AG04450 (cell line): ENCODE measurements at places on chromosomes 12 and 14.

DNA sequence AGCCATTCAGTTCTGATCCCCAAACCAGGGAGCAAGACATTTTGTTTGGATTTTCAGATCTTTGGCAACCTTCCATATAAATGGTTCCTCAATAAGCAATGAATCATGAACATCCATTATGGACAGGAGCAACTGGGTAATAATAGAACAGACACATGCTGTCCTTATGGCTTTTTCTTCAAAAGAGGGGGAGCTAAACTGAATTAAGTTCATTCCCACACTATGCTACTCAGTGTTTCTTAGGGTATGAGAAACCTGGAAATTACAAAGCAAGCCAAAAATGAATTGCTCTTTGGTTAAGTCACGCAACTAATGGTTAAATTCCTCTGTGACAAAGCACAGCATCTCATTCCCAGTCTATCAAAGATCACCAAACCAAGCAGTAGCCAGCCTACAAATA is 51.0 kb downstream of the PTGER2 start:
- no peak for DNase-seq

DNA sequence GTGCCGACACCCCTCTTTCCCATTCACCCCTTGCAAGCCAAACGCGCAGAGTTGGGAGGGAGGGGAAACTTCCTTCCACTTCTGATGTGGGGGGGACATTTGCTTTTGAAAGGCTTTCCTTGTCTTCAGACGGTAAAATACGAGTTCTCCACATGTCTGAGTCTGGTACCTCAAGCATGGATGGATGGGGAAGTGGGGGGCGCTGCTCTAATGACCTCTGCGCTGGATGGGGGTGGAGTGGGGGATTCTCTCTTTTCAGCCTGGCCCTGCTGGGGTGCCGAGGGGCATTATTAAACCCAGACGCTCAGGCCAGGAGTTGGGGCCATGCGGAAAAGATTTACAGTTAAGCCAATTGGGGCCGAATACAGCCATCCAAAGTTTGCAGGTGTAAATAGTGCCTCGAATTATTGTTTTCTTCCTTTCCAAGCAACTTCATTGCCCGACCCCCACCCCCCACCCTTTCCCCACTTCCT is 9.1 kb upstream of the TBX3 start:
- DNase-seq, result no peak

- DNase-seq, result no peak
These were observed 137.1 kb downstream of the PTPRR start for GRCh38 chr12:70783455-70783854.

GRCh38 chr12:50927356-50927755 is 25.0 kb upstream of the HIGD1C start:
- no peak for DNase-seq

- DNase-seq, result peak; percentile 53
These were observed 319.4 kb downstream of the KCNC2 start for GRCh38 chr12:74890237-74890599.

DNA sequence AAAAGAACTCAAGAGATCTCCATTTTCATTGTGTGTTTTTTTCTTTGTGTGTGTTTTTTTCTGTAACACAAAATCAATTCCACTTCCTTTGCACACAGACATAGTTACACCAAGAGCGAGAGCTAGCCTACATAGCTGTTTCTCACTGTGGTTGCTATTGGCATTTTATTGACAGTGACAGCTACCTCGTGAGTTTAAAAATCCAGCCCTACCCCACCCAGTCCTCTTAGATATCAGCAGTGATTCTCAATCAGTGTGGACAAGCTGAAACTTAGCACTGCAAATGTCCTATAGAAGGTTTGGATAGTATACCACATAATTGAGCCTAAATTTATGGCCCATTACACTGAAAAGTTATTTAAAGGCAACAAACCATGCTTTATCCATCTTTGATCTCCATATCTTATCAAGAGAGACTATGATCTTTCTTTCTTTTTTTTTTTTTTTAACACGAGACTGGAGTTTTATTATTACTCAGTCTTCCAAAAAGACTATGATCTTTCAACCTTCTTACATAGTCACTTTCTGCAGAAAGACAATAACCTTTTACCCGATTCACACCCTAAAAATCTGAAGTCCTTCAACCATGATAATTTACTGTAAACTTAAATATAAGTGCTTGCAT is 46.8 kb downstream of the ATP2B1 start:
- DNase-seq, result no peak

DNA sequence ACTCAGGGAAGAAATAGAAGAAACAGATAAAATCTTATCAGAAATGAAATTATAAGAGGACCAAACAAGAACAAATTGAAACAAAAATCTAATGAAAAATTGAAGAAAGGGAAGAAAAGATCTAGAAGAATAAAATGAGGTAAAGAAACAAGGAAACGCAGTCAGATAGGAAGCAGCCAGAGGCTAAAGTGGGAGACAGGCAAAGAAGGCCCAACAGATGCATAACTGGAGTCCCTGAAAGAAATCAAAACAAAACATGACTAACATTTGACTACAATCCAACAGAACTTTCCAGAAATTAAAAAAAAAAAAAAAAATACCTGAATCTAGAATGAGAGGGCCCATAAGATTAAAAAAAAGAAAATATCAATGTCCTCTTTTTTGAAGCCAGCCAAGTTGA is 65.6 kb downstream of the AMN start:
- DNase-seq, result no peak

DNA sequence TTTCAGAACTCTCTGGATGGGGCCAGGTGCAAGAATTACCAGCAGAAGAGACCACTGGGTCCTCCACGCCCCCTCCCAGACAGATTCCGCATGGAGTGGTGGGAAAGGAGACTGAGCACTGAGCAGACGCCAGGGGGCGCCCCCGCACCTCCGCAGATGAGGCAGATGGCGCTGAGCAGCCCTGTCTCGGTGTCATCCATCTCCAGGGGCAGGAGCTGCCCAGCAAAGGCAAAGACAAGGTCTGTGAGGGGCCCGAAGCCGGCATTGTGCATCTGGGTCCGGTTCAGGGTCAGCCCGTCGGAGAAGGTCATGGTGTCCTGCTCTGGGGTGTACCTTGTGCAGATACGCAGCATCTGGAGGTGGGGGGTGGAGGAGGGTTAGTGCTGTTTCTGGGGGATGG is 6.3 kb upstream of the ITGB7 start:
- DNase-seq, result no peak

DNA sequence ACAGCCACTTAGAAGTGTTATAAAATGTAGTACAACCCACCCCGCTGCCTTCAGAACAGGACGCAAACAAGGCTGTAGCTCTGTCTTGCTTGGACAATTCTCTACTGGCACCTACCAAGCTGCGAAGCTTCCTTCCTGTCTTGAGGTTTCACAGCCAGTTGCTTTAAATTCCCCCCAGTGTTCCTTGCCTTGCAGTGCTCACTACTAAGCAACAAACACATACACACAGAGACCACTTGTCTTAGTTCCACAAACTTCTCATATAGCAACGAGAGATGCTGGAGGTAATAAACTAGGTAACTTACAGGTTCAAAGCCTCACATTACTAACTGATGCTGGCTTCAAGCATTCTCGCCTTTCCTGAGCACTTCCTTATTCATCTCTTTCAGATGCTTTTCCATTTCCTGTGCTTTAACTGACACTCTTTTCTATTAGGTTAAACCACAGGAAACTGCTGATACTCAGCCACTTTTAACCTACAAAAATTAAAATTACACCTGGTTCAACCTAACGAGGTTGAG is 91.5 kb upstream of the PTGDR start:
- DNase-seq, result no peak

DNA sequence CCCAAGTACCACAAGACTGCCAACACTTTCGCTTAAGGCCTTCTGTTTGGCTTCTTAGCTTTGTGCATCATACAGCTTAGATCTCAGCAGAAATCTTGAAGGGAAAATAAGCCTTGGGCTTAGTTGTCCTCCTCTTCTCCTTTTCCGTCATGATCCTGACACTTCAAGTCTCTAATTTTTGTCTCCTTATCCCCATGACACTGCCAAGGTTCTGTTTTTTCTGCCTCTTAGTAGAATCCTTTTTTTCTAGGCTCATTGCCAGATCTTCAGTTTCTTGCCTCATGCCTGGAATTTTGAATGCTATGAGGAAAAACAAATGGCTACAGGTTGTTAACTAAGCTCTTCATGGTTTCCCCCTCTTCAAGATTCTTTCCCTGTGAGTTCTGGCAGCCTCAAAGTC is 450.4 kb downstream of the LRFN5 start:
- no peak for DNase-seq

GRCh38 chr12:5258498-5258897 is 173.4 kb upstream of the NTF3 start:
- peak; percentile 37 for DNase-seq

DNA sequence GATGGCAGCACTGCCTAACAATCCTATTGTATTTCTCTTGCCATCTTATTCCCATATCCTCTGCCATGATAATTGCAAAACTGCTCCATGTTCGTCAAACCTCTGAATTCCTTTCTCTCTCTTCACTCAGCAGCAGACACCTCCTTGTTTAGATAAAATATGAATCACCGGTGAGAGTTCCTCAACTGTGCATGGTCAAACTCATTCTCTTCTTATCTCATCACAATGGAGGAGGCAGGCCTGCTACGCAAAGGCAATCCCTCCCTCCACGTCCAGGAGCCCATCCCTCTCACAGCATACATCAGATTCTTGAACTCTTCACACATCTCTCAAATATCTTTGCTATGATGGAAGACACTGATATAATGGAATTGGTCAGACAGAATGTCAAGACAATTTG is 90.1 kb upstream of the DAAM1 start:
- peak; percentile 87 for DNase-seq

DNA sequence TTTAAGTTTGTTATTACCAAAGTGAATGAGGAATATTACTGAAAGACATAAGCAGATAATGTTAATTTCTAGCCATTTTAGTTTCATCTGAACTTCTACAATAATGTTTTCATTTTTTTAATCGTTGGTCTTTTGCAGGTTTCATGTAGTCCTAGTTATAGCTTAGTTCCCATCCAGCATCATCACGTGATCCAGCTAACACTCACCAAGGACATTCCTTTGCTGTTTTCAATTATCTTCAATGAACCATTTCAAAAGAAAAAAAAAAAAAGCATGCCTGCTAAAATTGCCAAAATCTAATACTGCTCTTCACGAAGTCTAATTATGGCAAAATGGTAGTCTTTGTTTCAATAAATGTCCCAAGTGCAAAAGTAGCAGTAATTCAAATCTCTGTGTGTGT is 187.7 kb upstream of the ATXN7L3B start:
- no peak for DNase-seq

DNA sequence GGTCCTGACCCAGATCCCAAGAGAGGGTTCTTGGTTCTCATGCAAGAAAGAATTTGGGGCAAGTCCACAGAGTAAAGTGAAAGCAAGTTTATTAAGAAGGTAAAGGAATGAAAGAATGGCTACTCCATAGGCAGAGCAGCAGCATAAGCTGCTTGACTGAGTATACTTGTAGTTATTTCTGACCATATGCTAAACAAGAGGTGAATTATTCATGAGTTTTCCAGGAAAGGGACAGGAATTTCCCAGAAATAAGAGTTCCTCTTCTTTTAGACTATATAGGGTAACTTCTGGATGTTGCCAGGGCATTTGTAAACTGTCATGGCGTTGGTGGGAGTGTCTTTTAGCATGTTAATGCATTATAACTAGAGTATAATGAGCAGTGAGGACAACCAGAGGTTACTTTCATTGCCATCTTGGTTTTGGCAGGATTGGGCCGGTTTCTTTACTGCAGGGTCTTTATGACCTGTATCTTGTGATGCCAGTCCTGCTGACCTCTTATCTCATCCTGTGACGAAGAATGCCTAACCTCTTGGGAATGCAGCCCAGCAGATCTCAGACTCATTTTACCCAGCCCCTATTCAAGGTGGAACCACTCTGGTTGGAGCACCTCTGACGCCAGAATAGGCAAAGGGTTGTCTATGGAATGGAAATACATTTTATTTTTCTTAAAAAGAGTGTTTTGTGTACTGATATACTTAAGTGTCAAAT is 113.8 kb downstream of the OTOGL start:
- DNase-seq, result no peak

- no peak for DNase-seq
These were observed 146.4 kb upstream of the ARHGAP5 start for GRCh38 chr14:31930493-31931240.

- no peak for DNase-seq
These were observed 213.2 kb upstream of the FOXN3 start for GRCh38 chr14:89630101-89630829.
